ENCODE measurements at places on chromosomes 4 and X.

DNA sequence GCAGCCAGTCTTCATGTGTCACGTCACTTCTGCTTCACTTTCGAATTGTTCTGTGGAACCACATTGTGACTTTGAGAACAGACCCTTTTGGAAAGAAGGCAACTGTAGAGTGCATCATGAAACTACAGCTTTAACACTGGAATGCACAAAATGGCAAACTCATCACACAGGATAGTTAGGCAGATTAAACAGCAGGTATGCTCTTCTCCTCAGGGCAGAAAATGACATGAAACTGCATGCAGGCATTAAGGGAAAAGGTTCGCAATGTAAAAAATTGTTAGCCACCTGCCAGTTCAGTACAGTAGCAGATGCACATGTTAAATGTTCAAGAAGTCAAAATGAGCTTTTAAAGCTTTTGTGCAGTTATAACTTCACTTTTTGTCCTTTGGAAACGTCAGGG lies 864.6 kb upstream of the IGFBP7 start:
- DNase-seq = no peak

GRCh38 chr4:14864365-14865030 lies 137.8 kb upstream of the CPEB2 start:
- DNase-seq = no peak

DNA sequence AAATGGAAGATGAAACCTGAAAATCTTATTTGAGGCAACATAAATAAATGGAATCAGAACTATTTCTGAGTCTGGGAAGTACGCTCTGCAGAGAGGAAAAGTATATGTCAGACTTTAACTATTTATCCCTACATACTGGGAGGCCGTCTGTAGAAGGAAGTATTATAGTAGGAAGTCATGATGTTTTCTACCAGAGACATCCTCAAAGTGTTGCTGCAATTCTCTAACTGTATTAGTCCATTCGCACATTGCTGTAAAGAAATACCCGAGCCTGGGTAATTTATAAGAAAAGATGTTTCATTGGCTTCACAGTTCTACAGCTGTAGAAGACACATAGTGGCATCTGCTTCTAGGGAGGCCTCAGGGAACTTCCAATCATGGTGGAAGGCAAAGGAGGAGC lies 88.7 kb upstream of the TBL1X start:
- no peak for DNase-seq

DNA sequence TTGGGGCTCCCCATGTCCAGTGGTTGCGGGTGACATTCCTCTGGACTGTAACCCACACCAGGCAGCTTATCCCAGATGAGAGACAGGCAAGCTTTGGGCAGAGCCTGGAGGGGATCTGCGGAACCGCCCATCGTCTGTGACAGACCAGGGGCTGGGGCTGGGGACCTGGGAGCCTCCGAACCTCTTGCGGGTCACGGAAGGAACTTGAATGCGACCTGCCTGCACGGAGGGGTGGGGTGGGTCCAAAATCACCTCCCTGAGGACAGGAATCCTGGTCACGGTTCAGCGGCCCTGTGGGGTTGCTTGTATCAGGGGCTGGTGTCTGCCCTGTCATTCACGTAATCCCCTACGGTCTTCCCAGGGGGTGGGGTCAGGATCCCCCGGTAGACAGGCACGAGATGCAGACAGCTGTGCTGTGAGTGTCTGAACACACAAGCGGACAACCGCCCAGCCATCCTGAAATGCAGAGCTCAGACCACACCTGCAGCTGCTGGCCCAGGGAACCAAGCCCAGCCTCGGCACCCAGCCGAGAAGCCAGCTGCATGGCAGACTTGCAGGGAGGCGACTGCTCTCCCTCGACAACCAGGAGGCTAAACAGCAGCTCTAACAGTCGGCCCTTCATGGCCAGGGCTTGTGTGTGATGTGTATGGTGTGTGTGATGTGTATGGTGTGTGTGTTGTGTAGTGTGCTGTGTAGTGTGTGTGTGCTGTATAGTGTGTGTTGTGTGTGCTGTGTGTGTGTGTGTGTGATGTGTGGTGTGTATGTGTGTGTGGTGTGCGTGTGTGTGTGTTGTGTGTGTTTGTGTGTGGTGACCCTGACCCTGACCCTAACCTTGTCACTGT lies 105.9 kb upstream of the ADRA2C start:
- peak; percentile 27 for DNase-seq
